ENCODE measurements at places on chromosomes 5 and 9. TPM values are rescaled to one million over a fixed set of nuclear protein-coding genes. Genes with fewer than 3 reads are reported as not detected.

GRCh38 chr5:73448463-73449136, at the start of gene FOXD1:
FOXD1 (minus strand) TSS chr5:73448777; CDS start chr5:73448362, 415 bp downstream.
- peak within 1 kb of the TSS; percentile 85 for H3K4me3 ChIP-seq
- H3K27me3 ChIP-seq: no peaks in the 10 kb centered on the region
- H3K36me3 ChIP-seq: peaks cover 12% of the 10 kb centered on the region
- DNase-seq: peak; percentile 91
- peaks cover 11% of the 10 kb centered on the region for H3K4me1 ChIP-seq

GRCh38 chr5:142012186-142012785, 541 bp downstream of the GNPDA1 start:
- DNase-seq: peak; percentile 64
- peaks cover 35% of the 10 kb centered on the region for H3K4me1 ChIP-seq
- H3K27me3 ChIP-seq: no peaks in the 10 kb centered on the region

- no peak overlapping the region for H3K4me3 ChIP-seq
- no peaks in the 10 kb centered on the region for H3K4me1 ChIP-seq
- peaks cover 13% of the 10 kb centered on the region for H3K27me3 ChIP-seq
- H3K36me3 ChIP-seq: no peaks in the 10 kb centered on the region
- H3K27ac ChIP-seq: no peak overlapping the region
These were observed 252.1 kb downstream of the SEC61B start for GRCh38 chr9:99474186-99474585.

DNA sequence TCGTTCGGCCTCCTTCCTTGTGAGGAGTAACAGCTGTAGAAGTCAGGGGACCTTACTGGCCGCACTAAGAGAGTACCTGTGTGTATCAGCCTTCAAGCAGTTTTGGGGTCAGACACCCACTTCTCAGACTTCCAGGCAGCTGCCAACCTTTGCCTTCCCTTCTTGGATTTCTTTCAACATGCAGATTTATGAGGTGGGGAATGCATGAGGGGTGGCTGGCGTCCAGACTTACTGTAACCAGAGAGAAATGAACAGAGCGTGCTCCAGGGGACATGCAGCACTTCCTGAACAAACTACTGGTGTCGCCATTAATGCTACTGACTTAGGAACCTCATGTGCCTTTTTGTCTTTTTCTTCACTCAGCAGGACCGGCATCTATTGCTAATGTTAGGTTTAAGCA, 46.7 kb downstream of the INSYN2B start:
- H3K4me3 ChIP-seq: no peak overlapping the region
- no peak for DNase-seq
- no peaks in the 10 kb centered on the region for H3K27me3 ChIP-seq

DNA sequence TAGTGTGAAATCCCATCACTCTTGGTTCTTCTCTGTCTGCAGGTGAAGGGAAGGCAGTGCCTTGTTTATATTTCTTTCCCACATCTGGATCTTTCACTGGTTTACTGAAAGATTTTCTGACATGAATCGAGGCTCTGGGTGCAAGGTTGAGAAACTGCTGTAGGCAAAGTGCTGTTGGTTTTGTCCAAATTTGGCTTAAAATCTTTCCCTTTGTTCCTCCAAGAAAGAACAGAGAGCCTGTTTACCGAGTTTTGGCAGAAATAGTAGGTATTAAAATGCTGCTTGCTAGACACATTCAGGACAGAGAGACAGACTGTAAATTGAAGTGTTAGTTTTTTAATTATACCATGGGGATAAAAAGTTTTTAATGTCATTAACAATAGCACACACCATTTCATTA, 21.5 kb downstream of the SKP2 start:
- no peak overlapping the region for H3K4me3 ChIP-seq
- no peak overlapping the region for H3K27ac ChIP-seq
- peaks cover 65% of the 10 kb centered on the region for H3K36me3 ChIP-seq
- H3K4me1 ChIP-seq: no peaks in the 10 kb centered on the region

The PCDHGC5 gene
- total RNA-seq: 0.69 TPM

The DNAH5 gene
- total RNA-seq: 0.05 TPM

GRCh38 chr5:38548064-38548759, 8.2 kb downstream of the LIFR start:
- no peaks in the 10 kb centered on the region for H3K27me3 ChIP-seq
- no peak for DNase-seq
- H3K27ac ChIP-seq: no peak overlapping the region
- peaks cover 6% of the 10 kb centered on the region for H3K36me3 ChIP-seq
- no peak overlapping the region for H3K4me3 ChIP-seq

DNA sequence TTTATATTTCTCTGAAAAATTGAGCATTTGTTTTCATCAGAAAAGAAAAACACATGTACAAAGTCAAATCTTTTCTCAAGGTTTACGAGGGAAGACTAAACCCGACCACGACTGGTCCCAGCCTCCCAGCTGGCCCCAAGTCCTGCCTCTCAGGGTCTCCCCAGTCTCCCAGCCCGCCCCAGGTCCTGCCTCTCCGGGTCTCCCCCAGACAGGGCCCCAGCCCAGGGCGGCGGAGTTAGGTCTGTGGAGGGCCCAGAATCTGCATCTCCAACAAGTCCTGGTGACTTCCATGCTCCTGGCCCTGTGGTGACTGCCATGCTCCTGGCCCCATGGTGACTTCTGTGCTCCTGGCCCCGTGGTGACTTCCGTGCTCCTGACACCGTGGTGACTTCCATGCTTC, 359.9 kb downstream of the IRX2 start:
- no peak overlapping the region for H3K27ac ChIP-seq
- no peak for DNase-seq
- H3K4me1 ChIP-seq: no peaks in the 10 kb centered on the region
- H3K36me3 ChIP-seq: no peaks in the 10 kb centered on the region
- no peaks in the 10 kb centered on the region for H3K27me3 ChIP-seq
- no peak overlapping the region for H3K4me3 ChIP-seq

GRCh38 chr5:33762859-33763258, 128.9 kb downstream of the ADAMTS12 start:
- H3K27ac ChIP-seq: no peak overlapping the region
- no peaks in the 10 kb centered on the region for H3K4me1 ChIP-seq
- DNase-seq: no peak
- peaks cover 8% of the 10 kb centered on the region for H3K27me3 ChIP-seq
- H3K36me3 ChIP-seq: no peaks in the 10 kb centered on the region

The NAIP gene
- total RNA-seq: 4.1 TPM

The PCDHB10 gene
- total RNA-seq: 1.2 TPM

The GARIN3 gene
- total RNA-seq: not detected

- H3K36me3 ChIP-seq: no peaks in the 10 kb centered on the region
- no peak overlapping the region for H3K4me3 ChIP-seq
- H3K4me1 ChIP-seq: peaks cover 4% of the 10 kb centered on the region
- DNase-seq: no peak
These were observed 117.8 kb downstream of the PTTG1 start for GRCh38 chr5:160539431-160539830.

DNA sequence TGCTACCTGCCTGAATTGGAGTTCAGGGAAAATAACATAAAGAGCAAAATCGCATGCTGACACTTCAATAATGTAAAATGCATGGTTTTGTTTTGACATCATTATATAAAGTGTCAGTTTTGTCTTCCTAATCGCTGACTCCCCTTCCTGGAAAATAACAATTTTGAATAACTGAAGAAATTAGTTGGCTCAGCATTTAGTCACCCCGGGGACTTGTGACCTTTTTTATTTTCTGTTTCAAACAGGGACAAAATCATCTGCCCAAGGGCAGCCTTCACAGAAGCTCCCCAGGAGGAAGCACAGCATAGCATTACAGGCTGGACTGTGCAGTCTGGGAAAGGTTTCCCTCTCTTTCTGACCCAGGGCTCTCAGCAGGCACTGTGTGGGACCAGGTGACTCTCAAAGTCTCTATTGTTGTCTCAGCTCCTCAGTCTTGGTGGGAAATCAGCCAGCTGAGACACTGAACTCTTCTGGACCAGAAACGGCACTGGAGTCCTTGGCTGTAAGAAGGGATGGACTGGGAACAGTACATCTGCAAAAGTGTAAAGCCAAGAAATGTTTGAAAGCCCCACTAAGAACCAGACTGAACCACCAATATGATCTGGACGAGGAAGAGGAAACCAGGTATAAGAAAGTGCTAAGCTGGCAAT, 671.3 kb upstream of the KLF4 start:
- no peak for DNase-seq
- no peak overlapping the region for H3K4me3 ChIP-seq
- peaks cover 5% of the 10 kb centered on the region for H3K36me3 ChIP-seq
- H3K27ac ChIP-seq: no peak overlapping the region
- H3K4me1 ChIP-seq: peaks cover 27% of the 10 kb centered on the region
- H3K27me3 ChIP-seq: no peaks in the 10 kb centered on the region

DNA sequence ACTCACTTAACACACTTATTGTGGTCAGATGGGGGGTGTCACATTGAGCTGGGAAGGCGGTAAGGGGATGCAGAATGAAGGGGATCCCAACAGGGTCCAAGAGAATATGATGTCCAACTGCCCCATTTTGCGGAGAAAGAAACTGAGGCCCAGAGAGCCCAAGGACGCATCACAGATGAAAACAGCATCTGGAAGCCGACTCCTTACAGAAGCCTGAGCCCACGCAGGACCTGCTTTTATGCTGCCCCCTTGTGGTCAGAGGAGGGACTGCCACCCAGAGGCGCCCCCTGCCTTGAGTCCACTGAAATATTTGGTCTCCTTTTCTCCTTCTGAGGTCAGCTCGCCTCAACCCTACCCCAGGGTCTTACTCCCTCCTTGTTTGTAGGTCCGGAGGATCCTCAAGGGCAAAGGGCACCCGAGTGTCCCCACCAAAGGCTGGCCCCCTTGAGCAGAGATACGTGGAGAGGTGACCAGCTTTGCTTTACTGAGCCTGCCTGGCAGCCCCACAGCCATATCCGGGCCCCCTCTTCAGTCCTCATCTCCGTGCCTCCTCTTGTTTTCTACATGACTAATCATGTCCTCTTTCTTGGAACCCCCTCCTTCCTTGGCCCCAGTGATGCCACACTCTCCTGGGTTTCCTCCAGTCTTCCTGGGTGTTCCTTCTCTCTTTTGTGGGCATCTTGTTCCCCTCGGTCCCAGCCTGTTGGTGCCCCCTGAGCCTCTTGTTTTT, 30.0 kb upstream of the TTLL11 start:
- H3K27me3 ChIP-seq: peaks cover 11% of the 10 kb centered on the region
- no peak overlapping the region for H3K4me3 ChIP-seq
- H3K27ac ChIP-seq: no peak overlapping the region
- H3K36me3 ChIP-seq: peaks cover 6% of the 10 kb centered on the region

DNA sequence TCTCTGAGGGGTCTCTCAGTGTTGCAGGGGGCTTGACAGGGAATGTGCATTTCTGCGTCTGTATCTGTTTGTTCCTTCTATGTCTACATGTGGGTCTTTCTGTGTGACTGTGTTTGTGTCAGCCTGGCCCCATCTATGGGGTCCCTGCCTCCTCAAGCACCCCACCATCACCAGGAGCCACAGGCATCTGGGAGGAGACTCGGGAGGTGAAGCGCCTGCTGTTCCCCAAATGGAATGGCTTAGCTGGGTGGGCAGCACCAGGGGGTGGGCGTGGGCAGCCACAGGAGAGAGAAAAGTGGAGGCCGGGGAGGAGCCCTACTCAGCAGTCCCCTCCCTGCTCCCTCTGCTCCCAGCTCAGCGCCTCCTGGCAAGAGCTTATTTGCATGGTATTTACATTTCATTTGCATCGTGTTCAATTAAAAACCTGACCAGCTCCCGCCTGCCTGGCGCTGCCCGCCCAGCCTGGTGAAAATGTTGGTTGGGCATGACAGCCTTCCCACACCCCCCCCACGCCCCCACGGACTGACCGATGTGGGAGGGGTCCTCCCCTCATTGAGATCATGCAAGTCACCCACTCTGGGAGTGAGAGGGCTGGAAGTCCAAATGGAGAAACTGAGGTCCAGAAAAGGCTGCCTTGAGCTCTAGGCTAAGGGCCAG, 50.5 kb downstream of the CXXC5 start:
- H3K36me3 ChIP-seq: no peaks in the 10 kb centered on the region
- no peak overlapping the region for H3K4me3 ChIP-seq
- H3K4me1 ChIP-seq: no peaks in the 10 kb centered on the region
- no peak overlapping the region for H3K27ac ChIP-seq
- DNase-seq: peak; percentile 40
- H3K27me3 ChIP-seq: no peaks in the 10 kb centered on the region

The HARS2 gene
- total RNA-seq: 48.5 TPM

DNA sequence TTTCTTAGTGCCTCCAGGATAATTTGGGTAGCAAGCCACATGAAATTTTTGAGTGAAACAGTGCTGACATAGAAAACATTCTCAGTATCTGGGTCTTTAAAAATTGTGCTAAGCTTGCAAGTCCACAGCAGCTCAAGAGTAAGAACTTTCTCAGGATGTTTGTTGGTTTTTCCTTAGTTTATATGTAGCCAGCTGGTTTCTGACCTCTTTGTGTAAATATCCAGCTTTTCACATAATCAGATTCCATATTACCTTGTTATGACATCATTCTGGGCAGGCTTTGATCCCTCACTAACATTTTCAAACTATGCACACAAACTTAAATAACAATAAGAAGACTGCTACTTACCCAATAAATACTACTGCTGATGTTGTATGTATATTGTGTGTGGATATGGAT, 82.9 kb upstream of the VCAN start:
- H3K27me3 ChIP-seq: no peaks in the 10 kb centered on the region
- H3K36me3 ChIP-seq: no peaks in the 10 kb centered on the region
- H3K4me1 ChIP-seq: no peaks in the 10 kb centered on the region
- H3K4me3 ChIP-seq: no peak overlapping the region
- no peak for DNase-seq

DNA sequence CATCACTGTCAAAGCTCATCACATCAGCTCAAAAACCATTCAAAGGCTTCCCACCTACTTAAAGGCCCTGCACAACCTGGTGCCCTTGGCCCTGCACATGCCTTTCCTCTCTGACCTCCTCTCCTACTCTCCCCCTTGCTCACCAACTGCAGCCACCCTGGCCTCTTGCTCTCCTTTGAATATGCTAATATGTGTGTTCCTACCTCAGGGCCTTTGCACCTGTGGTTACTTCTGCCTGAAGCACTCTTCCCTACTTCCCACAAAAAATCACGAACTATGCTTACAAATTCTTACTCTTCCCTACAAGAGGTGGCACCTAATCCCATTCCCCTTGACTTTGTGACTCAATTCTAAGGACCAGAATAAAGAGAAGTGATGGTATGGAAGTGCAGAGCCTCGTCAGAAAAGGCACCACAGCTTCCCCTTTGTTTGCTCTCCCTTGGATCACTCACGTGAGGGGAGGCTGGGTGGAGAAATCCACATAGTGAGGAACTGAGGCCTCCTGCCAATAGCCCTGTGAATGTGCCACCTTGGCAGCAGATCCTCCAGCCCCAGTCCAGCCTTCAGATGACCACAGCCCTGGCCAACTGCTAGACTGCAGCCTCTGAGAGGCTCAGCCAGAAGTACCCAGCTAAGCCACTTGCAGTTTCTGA, 3.2 kb upstream of the TMEM171 start:
- H3K27me3 ChIP-seq: no peaks in the 10 kb centered on the region
- no peak overlapping the region for H3K27ac ChIP-seq
- peaks cover 19% of the 10 kb centered on the region for H3K4me1 ChIP-seq
- DNase-seq: no peak
- no peak overlapping the region for H3K4me3 ChIP-seq

Measured in MCF 10A (cell line).